ENCODE measurements at places on chromosomes 6 and 20. TPM values are rescaled to one million over a fixed set of nuclear protein-coding genes. Genes with fewer than 3 reads are reported as not detected.

The KCNG1 gene
- 0.31 TPM for total RNA-seq

The SLC26A8 gene
- total RNA-seq: 0.61 TPM

The JPH2 gene
- 2.8 TPM for total RNA-seq

The TMEM244 gene
- total RNA-seq: not detected

The DOP1A gene
- total RNA-seq: 64.7 TPM

All from lung (tissue), 17 donors.